ENCODE measurements at places on chromosomes 2 and 18. TPM values are rescaled to one million over a fixed set of nuclear protein-coding genes. Genes with fewer than 3 reads are reported as not detected.

GRCh38 chr2:168499500-168499899, 43.4 kb downstream of the CERS6 start:
- DNase-seq: peak; percentile 26
- no peak overlapping the region for H3K4me3 ChIP-seq
- no peaks in the 10 kb centered on the region for H3K4me1 ChIP-seq
- H3K27me3 ChIP-seq: no peaks in the 10 kb centered on the region

GRCh38 chr18:56451188-56451587, 187.2 kb downstream of the TXNL1 start:
- no peak overlapping the region for H3K4me3 ChIP-seq
- no peaks in the 10 kb centered on the region for H3K36me3 ChIP-seq
- H3K27me3 ChIP-seq: no peaks in the 10 kb centered on the region

Gene FOXD4L1
- total RNA-seq: 0.17 TPM

- no peak overlapping the region for H3K27ac ChIP-seq
- H3K4me3 ChIP-seq: no peak overlapping the region
- H3K27me3 ChIP-seq: no peaks in the 10 kb centered on the region
- DNase-seq: peak; percentile 33
- H3K36me3 ChIP-seq: no peaks in the 10 kb centered on the region
Observed at GRCh38 chr2:172964511-172965139, 111.0 kb upstream of the MAP3K20 start.

GRCh38 chr2:8796878-8797550, 40.4 kb downstream of the KIDINS220 start:
- peaks cover 10% of the 10 kb centered on the region for H3K36me3 ChIP-seq

GRCh38 chr2:40579247-40579646, 127.4 kb upstream of the SLC8A1 start:
- no peak overlapping the region for H3K27ac ChIP-seq
- H3K27me3 ChIP-seq: no peaks in the 10 kb centered on the region
- H3K4me3 ChIP-seq: no peak overlapping the region
- peaks cover 6% of the 10 kb centered on the region for H3K4me1 ChIP-seq

- no peaks in the 10 kb centered on the region for H3K4me1 ChIP-seq
- no peak for DNase-seq
- no peaks in the 10 kb centered on the region for H3K36me3 ChIP-seq
- no peaks in the 10 kb centered on the region for H3K27me3 ChIP-seq
- no peak overlapping the region for H3K4me3 ChIP-seq
Observed at GRCh38 chr18:79809482-79810192, 11.9 kb downstream of the KCNG2 start.

- H3K27me3 ChIP-seq: no peaks in the 10 kb centered on the region
- H3K27ac ChIP-seq: no peak overlapping the region
- no peak for DNase-seq
- H3K4me3 ChIP-seq: no peak overlapping the region
- H3K4me1 ChIP-seq: no peaks in the 10 kb centered on the region
Observed at GRCh38 chr18:10948421-10948820, 200.9 kb downstream of the PIEZO2 start.

DNA sequence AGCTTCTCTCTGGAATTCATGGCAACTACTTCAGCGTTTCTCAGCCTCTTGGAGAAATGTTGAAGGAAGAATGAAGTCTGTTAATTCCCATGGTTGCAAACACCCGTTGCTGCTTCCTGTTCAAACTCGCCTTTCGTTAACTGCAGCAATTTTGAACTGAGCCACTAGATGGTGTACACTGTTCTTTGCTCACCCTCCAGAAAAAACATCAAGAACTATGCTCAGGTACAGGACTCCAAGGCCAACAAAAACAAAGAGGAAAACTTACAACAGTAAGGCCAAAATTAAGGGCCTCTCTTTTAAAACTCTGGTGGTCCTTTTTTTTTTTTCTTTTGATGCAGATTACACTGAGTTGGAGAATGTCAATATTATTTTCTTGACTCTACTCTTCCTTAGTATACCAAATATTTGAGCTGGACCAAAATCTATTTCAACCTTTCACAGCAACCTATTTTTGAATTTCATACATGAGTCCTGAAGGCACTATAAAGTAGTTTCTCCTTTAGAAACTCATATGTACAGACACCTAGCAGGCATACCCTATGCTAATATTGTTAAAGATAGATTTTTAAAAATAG, 58.2 kb downstream of the KLHL14 start:
- H3K4me1 ChIP-seq: no peaks in the 10 kb centered on the region
- H3K27me3 ChIP-seq: no peaks in the 10 kb centered on the region
- H3K27ac ChIP-seq: no peak overlapping the region
- no peaks in the 10 kb centered on the region for H3K36me3 ChIP-seq

DNA sequence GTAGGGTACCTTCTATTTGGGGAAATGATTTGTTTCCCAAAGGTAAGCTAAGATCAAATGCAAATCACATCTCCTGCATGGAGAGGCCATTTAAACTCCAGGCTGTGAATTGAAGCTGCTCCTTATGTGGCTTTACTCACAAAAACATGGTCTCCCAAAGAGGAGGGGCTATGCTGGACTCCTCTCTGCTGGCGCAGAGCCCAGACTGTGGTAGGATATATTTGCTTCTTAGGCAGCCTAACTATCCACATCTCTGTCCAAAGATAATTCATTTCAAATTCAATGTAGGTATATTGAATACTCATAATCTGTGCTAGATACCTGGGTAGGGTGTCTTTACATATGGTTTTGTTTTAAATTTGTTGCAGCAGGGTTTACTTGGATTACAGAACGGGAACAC, 358.5 kb downstream of the ALK start:
- DNase-seq: no peak
- no peaks in the 10 kb centered on the region for H3K4me1 ChIP-seq
- no peaks in the 10 kb centered on the region for H3K27me3 ChIP-seq
- H3K4me3 ChIP-seq: no peak overlapping the region
- no peak overlapping the region for H3K27ac ChIP-seq
- no peaks in the 10 kb centered on the region for H3K36me3 ChIP-seq

Data from fibroblast of lung (primary cell).